NCI-H2107 (cell line): ENCODE measurements at places on chromosomes 4 and X.

GRCh38 chr4:112321776-112322684 is 24.9 kb downstream of the ALPK1 start:
- DNase-seq = no peak

DNA sequence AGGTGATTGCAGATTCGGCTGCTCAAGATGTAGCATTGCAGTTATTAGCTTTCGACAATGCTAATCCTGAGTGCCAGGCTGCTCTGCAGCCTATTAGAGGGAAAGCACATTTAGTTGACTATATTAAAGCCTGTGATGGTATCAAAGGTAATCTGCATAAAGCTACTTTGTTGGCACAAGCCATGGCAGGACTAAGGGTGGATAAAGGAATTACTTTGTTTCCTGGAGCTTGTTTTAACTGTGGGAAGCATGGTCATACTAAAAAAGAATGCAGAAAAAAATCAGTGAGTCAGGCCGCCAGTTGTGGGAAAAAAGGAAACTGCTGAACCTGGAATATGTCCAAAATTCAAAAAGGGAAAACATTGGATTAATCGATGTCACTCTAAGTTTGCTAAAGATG is 154.9 kb upstream of the TECRL start:
- DNase-seq = no peak

GRCh38 chr4:31408121-31408520 is 688.0 kb downstream of the PCDH7 start:
- DNase-seq = no peak

DNA sequence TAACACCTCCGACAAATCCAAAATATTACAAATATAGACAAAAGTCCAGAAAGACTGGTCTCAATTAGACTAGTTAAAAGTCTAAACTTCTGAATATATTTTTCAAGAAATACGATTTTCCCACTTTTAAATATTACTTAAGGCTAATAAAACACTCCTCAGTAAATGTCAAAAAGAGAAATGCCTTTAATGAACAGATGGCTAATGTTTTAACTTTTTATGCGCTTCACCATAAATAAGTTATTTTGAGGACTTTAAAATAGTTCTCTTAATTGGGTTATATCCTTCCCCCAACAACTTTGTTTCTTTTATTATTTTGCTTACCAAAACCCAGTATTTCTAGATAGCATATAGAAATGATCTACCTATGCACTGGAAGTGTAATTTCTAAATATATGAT is 201.4 kb downstream of the APBB2 start:
- DNase-seq = no peak

- no peak for DNase-seq
These were observed 23.3 kb upstream of the GPR50 start for GRCh38 chrX:151153086-151153485.

DNA sequence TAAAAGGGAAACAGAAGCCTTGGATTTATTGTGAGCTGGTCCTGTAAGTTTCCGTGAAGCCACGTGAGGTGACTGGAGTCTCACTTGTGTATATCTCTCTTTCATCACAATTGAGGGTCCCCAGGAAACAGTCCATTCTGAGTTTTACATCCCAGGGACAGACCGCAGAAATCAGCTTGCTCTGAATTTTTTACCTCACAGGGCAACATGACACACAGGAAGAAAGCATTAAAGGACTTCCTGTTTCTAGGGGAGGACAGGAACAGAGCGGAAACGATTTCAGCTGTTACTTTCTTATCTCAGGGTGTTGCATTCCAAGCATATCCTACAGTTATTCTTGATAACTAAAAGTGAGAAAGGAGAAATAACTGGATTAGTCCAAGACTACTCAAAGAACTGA is 553.5 kb downstream of the TRAM1L1 start:
- DNase-seq = no peak

DNA sequence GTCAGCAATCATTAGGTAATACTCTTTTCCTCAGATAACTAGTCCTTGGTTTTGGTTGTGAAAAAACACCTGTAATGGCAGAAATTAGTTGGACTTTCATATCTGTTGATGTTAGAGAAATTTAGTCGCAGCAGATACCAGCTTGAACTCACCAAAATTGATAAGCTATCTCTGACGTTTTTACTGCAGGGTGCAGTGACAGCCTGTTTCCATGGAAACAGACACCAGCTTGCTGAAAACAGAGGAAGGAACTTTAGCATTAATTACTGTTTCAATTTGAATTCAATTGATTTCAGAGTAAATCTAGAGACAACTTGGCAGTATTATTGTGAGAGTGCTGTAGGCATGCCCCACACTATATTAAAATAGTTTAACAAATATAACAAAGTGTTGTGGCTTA is 246.5 kb downstream of the PPP1R2C start:
- no peak for DNase-seq

GRCh38 chr4:4734425-4734824 is 125.0 kb upstream of the MSX1 start:
- DNase-seq = no peak

DNA sequence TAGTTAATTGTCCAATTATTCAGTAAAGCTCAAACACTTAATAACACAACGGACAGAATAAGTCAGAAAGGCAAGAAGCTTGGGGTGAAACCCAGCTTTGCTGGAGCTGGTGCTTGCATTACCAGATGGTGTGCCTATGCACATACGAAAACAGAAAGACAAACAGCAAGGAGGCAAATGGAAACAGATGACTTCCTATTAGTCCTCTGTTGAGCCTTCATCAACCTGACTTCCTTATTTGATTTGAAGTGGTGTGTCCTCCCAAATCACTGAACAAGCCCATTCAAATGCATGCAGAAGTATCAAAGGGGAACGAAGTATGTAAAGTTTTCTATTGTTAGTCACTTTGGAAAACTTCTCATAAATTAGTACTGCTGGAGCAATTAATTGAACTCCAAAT is 166.2 kb downstream of the ATP10D start:
- DNase-seq = no peak

DNA sequence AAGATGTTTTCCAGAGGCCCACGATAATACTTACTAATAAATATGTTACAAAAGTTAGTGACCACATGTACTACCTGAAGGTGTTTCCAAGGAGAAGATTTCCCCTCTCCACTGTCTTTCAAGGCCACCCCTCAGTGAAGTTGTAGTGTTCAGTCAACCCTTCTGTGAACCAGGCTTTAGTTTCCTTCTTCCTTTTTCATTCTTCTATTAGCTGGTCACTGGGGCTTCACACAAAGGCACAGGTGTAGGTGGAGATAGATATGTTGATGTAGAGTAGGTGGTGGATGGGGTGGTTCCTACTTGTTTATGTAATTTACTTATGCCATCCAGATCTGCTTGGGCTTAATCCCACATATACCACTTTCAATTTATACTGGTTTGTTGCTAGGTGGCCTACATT is 43.3 kb upstream of the ADAM29 start:
- DNase-seq = no peak

GRCh38 chr4:112840061-112840460 is 203.1 kb downstream of the LARP7 start:
- no peak for DNase-seq

- no peak for DNase-seq
These were observed 544 bp downstream of the HERC3 start for GRCh38 chr4:88592600-88593448.

DNA sequence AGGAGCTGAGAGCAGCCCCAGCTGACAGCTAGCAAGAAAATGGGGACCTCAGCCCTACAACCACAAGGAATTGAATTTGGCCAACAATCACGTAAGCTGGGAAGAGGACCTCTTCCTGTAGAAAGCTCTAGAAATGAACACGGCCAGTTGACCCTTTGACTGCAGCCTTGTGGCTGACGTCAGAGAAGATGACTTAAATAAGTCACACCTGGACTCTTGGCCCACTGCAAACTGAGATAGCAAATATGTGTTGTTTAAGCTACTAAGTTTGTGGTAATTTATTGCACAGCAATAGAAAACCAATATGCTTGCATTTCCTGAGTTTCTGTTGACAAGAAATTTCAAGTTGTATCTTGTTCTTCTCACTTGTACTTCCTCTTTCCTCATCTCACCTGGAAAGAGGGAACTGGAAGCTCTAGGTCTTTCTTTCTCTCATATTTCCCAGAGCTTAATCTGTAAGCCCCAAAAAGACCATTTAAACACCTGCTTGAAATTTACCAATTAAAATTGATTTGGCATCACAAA is 18.8 kb downstream of the PRKG2 start:
- no peak for DNase-seq

DNA sequence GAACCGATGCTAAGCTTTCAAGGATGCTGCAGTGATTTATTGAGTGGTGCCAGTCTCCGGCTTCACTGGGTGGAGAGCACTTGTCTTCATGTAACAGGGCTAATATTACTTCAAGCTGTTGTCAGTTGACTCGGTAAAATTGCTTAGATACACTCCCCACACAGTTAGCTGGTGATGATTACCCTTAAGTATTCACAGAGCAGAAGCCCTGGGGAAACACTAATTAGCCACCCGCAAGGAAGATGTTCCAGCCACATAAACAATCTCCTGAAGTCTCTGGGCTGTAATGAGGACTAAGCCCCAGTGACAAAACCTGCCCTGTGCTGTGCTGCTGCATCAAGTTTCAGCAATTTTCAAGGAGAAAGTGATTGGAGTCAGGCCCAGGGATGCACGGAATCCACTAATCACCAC is 37.3 kb upstream of the GK2 start:
- DNase-seq = no peak

DNA sequence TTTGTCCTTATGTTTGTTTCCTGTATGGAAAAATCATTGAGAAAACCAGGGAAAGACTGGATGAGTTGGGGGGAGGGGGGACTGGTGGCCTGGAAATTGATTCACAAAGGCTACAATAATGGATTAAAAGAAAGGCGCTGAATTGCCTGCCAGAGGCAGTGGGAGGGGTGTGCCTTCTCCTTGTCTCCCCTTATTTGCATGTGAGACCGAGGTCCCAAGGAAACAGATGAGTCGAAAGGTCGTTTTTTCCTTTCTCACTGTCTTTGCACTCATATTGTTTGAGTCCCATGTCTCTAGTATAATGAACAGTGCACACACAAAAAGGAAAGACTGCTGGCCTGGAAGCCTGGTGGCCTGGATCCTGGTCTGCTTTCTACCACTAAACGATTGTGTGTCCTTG is 86.6 kb upstream of the ZDHHC15 start:
- DNase-seq = no peak

DNA sequence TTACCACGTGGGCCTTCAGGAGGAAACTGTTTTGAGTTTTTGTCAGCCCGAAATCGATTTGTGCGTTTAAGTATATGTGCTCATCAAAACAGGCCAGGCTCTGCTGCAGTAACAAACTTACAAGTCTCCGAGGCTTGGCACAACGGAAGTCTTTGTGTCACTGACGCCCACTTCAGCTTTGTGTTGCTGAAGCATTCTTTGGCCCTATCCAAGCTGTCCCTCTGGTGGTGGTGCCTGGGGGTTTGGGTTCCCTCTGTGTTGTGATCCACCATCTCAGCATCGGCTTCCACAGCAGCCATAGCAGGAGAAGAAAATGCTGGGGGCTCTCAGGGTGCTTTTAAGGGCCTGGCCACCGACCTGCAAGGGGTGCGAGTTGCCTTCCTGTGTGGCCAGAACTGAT is 176.4 kb downstream of the PTTG2 start:
- DNase-seq = no peak

GRCh38 chrX:45986971-45987370 is 558.2 kb downstream of the ZNF674 start:
- DNase-seq = no peak

GRCh38 chrX:133151336-133151735 is 54.4 kb upstream of the USP26 start:
- no peak for DNase-seq

DNA sequence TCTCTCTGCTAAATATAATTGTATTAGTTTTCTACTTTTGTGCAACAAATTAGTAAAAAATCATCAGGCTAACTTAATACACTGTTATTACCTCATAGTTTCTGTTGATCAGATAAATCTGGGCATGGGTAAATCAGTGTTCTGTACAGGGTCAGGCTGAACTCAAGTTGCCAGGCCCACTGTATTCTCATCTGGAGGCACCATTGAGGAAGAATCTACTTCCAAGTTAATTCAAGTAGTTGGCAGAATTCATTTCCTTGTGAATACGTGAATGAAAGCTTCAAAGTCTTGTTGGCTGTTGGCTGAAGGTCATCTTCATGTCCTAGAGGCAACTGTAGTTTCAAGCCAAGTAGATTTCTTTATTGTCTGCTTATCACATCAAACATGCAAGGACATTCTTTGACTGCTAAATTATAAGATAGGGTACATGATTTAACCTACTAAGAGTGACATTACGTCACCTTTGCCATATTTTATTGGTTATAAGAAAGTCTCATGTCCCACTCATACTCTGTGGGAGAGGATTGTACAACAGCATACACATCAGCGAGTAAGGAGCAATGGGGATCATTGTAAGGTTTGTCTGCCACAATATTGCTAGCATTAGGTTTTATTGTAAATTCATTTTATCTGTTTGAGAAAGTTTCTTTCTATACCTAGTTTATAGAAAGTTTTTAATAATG is 1219.0 kb downstream of the ARAP2 start:
- no peak for DNase-seq

GRCh38 chr4:8280158-8280875 is 10.8 kb downstream of the HTRA3 start:
- DNase-seq = no peak

DNA sequence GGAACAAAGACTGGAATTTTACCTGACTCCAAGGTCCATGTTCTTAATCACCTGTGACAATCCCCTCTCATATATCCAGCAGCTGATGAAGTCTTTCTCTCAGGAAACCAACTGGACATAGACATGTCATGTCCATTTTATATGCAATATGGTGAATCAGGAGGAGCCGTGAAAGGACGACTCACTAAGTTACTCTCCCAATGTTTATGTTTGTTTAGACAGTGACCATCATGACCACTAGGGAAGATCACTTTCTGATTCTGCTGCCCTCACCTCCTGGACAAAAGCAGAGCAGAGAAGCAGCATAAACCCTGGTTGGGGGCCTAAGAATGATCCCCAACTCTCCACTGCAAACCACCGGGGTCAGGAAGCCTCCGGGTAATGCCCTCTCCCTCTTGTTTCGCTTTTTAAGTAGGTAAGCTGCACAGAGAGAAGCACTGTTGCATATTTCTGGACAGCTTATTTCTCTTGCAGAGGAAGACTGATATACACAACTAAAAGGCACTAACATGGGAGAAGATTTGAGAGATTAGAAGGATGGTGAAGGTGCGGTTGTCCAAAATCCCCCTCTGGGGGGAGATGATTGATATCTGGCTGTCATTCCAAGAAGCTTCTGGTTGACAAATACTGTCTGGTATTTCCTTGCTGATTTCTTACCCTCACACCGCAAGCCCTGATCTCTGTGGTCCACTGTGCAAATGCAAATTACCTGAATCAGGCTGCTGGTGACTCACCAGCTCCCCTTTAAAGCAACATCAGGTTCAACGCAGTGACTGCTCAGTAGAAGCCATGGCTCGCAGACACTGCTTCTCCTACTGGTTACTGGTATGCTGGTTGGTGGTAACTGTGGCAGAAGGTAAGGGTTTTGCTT is at the start of gene ODAPH:
Gene ODAPH, plus strand, starts transcription at position 773 of the 871 bp plus-strand sequence. Its CDS starts 17 bp downstream, at position 790.
- DNase-seq = no peak

GRCh38 chr4:128155874-128156456 is 94.9 kb downstream of the LARP1B start:
- DNase-seq = no peak

GRCh38 chr4:98604723-98605122 is 53.7 kb downstream of the TSPAN5 start:
- no peak for DNase-seq
